Stimulated activated CD8-positive, alpha-beta memory T cell treated with anti-CD3 and anti-CD28 coated beads, Interleukin-2, amount 100 ng/mL, for 48 hours (primary cell): ENCODE measurements at places on chromosomes 7 and 10.

- DNase-seq = no peak
Measured at GRCh38 chr10:112278871-112279270, 4.3 kb upstream of the TECTB start.

DNA sequence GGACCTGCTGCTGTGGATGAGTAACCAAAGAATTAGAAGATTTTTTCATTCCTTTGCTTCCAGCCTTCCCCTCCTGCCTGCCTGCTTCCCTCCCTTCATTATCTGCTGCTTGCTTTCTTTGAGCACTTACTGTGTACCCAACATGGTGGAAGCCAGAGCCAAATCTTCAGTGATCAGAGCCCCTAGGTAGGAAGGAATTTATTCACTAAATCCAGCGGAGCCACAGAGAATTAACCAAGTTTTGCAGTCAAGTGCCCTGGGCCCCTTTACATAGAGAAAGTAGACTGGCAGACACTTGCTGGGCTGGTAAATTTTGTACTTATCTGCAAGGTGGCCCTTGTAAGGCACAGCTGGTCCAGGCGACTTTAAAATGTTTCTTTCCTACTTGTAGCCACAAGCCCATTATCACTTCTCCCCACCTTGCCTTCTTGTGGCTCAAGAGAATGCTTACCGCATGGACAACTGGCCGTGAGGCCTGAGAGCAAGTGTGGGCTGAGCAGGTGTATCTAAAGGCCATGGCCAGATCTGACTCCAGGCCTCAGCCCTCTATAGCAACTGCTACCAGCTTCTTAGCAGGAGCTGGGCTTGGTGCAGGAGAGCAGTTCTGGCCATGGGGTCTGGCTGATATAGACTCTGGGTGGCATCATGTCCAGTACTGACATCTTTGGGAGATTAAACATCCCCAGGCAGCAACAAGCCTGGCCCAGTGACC, 11.1 kb downstream of the UNC5B start:
- no peak for DNase-seq

GRCh38 chr7:36261019-36261754, 108.1 kb downstream of the EEPD1 start:
- no peak for DNase-seq

GRCh38 chr7:2484868-2485267, 8.7 kb upstream of the GRIFIN start:
- no peak for DNase-seq

- no peak for DNase-seq
Measured at GRCh38 chr7:46682836-46683624, 762.0 kb upstream of the IGFBP3 start.

- no peak for DNase-seq
Measured at GRCh38 chr10:31215052-31215451, 104.0 kb upstream of the ZEB1 start.

DNA sequence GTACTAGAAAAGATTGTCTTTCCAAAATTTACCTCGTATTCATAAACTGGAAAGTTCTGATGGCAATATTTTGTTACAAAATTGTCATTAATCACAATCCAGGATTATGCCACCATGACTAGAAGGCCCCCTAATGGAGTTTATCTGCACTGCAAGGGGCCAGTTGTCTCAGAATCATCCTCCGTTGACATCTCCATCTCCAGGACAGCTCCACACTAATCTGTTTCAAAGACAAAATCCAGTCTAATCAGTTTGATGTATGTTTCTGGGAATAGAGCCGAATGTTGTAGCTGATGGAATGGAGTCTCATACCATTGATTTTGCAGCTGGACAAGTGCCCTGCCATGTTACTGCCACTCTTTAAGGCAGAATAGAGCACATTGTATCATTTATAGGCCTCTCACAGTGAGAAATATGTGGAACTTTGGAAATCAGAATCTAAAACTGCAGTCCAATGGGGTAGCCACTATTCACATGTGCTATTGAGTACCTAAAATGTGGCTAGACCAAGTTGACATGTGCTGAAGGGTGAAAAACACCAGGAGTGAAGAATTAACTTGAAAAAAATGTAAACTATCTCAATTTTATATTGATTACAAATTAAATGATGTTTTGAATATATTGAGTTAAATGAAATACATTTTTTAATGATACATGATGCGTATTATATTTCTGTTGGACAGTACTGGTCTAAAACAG, 38.3 kb upstream of the TOMM7 start:
- no peak for DNase-seq

GRCh38 chr7:17558135-17558534, 259.7 kb downstream of the AHR start:
- no peak for DNase-seq

DNA sequence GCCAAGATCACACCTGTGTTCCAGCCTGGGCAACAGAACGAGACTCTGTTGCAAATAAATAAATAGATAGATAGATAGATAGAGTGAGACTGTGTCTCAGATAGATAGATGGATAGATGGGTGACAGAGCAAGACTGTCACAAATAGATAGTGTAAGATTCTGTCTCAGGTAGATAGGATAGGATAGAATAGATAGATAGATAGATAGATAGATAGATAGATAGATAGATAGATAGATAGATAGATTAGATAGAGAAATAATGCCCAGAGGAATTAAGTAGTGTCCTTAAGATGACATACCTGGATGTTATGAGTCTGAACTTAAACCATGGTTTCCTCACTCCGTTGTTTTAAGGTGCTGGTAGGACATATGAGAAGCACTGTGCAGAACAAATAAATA, 8.0 kb downstream of the PLEKHA8 start:
- DNase-seq = no peak

- no peak for DNase-seq
Measured at GRCh38 chr10:80144696-80145131, 12.2 kb downstream of the PLAC9 start.

DNA sequence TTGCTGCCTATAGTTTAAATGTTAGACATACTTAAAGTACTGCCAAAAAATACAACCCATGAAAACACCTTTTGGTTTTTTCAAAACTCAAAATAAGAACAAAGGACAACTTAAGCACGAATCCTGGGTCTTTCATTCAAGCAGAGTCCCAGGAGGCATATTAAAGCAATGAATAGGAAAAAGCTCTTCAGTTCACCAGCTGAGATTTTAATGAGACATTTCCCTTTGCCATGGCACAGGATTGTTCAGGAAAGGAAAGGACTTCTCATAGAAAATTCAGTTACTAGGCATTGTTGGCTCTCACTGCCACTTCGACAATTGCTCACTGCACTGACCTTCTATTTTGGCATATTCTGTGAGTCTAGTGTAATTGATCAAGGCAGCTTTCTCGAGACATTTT, 133.5 kb upstream of the FEZF1 start:
- no peak for DNase-seq

- DNase-seq = no peak
Measured at GRCh38 chr10:125985557-125986240, 89.3 kb downstream of the FANK1 start.

GRCh38 chr7:78134256-78134655, 335.7 kb downstream of the PHTF2 start:
- no peak for DNase-seq

DNA sequence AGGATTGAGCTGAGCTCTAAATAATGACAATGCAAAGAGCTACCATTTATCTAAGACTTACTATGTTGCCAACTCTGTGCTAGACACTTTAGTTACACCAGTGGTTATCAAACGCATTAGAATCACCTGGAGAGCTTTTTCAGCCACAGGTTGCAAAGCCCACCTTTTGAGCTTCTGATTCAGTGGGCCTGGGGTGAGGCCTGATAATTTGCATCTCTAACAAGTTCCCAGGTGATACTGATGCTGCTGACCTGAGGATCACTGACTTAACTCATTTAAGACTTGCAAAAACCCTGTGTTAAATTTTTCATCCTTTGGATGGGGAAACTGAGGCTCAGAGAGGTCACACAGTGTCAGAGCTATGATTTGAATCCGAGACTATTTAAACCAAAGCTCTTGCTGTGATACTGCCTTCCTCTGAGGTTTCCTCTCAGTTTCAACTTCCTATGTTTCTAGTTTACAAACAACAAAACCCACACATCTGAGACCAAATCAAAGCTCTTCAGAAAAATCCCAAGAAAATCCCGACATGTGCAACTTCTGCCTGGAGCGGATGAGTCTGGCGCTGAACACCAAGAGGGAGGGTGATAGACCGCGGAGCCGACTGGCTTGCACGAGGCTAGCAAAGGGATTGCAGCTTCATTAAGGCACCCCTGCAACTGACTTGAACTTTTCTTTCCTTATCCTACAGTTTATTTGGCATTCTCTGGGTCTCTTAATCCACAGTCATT, 124.9 kb downstream of the CYP26A1 start:
- DNase-seq = no peak
